ENCODE measurements at places on chromosomes 16 and 17.

DNA sequence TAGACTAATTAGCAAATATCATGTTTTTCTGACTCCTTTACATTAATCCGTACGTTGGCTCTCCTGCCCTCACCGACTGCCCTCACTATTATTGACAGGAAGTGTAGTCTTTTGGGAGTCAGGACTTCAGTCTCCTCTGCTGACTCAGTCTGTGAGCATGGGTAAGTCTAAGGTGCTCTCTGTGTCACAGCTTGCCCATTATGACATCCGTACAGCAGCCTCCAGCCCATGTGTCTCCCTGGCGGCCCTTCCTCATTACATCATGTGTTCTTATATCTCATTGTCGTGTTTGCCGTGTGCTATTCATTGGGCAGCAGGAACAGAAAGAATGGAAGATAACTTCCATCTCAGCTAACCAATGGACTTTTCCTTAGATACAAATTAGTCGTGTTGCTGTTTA lies 77.5 kb downstream of the MRTFB start:
- no peak for DNase-seq

- no peak for DNase-seq
Measured at GRCh38 chr16:85637808-85638647, 24.9 kb downstream of the GSE1 start.

DNA sequence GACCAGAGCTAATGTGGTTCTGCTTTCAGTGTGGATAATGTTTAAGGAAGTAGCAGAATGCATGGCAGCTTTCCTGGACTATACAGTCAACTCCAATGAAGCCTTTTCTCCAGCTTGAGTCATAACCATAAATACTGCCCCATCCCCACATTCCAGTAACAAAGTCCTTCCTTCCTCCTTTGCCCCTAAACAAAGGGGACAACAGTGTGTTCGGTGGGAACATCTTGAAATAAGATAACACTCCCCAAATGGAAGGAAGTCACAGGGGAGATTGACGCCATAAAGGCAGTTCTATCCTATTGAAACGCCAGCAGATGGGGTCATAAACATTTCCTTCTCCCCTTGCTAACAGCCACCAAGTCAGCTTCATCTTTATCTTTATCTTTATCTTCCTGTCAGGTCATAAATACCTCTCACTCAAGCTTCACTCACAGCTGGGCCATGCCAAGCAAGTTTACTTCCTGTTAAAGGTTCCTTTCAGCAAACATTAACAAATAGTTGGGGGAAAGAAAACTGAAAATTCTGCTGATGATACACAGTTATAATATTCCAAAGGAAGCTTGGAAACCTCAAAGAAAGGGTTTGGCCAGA lies 136.7 kb downstream of the SNX11 start:
- no peak for DNase-seq

DNA sequence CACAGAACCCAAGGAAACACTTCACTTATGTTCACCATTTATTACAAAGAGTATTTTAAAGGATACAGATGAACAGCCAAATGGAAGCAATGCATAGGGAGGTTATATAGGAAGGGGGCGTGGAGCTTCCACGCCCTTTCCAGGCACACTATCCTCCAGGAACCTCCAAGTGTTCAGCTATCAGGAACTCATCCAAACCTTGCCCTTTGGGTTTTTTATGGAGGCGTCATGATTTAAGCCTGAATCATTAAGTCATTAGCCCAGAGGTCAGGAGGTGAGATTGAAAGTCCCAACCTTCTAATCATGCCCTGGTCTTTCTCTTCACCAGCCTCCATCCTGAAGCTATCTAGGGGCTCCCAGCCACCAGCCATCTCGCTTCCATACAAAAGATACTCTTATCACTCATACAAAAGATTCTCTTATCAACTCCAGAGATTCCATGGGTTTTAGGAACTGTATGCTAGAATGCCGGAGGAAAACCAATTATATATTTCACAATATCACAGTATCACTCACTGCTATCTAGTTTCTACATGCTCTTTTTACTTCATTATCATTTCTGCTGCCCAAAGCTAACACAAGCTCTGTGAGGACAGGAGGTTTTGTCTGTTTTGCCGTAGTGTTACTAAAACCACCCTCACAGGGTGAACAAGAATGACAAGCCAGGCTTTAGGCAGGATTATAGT lies 213.4 kb downstream of the SLC39A11 start:
- no peak for DNase-seq

DNA sequence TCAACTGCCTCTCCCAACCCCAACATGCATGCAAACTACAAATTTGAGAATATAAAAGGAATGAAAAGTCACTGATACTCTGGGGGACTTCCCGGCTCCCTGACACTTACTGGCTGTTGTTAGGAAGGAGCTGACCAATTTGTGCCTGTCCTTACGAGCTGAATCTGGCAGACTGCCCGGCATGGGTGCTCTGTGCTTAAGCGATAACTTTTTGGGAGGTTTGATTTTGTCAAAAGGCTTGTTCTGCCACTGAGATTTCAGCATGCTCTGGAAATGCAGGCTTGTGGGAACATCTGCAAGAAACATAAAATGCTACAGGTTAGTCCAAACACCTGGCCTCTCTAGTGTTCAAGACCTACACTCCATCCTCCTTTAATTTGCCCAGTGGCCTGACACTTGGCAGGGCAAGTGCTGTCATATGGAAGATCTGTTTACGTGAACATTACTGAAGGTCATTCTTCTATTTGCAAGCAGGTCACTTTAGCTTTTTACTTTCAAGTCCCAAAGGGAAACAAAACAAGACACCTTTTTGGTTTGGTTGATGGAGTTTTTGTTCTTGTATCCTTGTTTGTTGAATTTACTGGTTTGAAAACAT lies 40.6 kb downstream of the STH start:
- no peak for DNase-seq

DNA sequence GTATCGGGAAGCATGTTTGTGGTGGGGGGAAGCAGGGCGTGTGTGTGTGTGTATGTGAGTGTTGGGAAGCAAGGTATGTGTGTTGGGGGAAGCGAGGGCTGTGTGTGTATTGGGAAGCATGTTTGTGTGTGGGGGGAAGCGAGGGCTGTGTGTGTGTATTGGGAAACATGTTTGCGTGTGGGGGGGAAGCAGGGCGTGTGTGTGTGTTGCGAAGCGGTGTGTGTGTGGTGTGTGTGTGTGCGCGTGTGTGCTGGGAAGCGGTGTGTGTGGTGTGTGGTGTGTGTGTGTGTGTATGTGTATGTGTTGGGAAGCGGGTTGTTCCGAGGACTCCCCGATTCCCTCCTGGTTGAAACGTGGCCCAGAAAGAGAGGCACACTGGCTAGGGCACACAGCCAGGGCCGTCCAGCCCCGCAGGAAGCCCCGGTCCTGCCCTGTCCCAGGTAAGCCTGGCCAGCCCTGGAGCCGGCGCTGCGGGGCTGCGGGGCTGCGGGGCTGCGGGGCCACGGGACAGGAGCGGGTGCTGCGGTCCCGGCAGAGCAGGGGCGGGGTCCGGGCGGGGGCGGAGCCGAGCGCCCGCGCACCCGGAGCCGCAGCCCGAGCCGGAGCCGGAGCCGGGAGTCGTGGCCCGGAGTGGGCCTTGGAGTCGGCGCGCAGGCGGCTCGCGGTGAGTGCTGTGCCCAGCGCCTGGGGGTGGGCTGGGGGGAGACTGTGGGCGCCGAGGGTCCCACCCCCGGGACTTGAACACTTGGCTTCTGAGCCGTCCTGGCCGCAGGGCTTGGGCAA lies at the start of gene NOD2:
Gene NOD2 (plus strand): TSS at position 608 of the 783 bp plus-strand sequence. CDS start 5,890 bp downstream, outside the sequence.
- no peak for DNase-seq

GRCh38 chr16:87126403-87127025 lies 190.7 kb downstream of the C16orf95 start:
- DNase-seq, result no peak

GRCh38 chr17:58513267-58513964 lies 1.0 kb downstream of the MTMR4 start:
- DNase-seq, result no peak

DNA sequence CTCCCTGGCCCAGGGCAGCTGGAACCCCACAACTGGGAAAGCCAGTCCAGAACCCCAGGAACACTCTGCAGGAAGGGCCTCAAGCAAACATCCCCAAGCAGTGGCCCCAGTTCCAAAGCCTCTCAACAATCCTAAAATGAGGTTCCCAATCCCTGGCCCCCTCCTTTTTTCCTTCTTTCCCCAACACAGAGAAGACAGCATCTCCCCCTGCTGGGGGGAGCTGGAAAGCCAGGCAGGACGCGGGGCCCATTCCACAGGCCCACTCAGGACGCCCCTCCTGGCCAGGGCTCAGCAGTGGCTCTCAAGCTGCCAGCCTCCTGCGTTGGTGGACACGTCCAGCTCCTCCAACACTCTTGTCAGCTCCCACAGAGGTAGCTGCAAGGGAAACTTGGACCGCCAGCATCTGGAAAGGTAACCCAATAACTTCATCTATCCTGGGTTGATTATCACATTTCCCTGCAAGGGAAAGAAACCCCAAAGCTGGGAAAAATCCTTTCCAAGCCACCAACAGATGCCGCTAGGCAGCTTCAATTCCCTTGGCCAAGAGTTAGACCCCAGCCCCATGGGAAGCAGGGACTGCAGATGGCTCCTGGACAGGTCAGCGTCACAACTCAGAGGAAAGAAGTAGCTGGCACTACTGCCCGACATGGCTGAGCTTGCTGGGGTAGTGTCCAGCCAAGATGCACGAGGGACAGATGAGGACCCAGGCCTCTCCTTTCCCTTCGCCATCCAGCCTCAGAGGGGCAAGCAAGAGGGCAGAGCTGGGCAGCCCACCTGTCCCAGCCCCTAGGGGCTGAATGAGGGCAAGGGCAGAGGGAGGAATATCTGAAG lies 7.6 kb downstream of the HDAC5 start:
- no peak for DNase-seq

DNA sequence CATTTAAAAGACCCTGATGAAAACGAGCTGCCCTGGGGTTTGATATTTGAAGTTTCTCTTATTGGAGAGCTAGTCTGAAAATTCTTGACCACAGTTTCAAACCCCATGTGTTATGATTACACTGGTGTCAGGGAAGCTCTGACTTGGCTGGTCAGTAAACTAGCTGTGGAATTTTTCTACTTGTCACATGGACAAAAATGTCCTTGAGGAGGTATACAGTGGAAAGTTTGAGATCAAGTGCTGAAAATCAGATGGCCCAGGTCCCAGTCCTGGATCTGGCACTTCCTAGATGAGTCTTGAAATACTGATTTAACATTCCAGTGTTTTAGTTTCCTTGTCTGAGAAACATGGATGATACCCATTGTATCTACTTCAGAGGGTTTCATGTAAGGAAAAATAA lies 30.7 kb upstream of the SOX9 start:
- DNase-seq, result no peak

- no peak for DNase-seq
Measured at GRCh38 chr17:66676421-66676820, 158.5 kb upstream of the CACNG5 start.

DNA sequence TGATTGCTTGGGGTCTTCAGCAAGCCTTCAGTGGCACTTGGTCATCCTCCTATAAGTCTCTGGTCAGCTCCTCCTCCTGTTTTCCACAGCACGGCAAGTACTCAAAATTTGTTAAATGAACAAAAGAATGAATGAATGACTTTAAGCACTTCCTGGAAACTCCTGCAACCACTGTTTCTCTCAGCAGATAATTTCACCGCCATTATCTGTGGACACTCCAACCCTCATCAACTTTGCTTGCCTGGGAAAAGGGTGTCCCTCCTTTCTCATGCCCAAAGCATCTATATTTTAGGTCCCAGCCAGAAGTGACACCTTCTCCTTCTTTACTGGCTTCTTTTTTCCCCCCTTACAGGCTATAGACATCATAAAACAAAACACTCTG lies 4.4 kb downstream of the PROCA1 start:
- DNase-seq, result no peak

GRCh38 chr17:42547698-42548069 lies 5.0 kb upstream of the HSD17B1 start:
- no peak for DNase-seq

- no peak for DNase-seq
Measured at GRCh38 chr17:76567634-76568432, 17.8 kb downstream of the ST6GALNAC2 start.

GRCh38 chr17:77802333-77802615 lies 156.2 kb upstream of the TNRC6C start:
- DNase-seq, result no peak

DNA sequence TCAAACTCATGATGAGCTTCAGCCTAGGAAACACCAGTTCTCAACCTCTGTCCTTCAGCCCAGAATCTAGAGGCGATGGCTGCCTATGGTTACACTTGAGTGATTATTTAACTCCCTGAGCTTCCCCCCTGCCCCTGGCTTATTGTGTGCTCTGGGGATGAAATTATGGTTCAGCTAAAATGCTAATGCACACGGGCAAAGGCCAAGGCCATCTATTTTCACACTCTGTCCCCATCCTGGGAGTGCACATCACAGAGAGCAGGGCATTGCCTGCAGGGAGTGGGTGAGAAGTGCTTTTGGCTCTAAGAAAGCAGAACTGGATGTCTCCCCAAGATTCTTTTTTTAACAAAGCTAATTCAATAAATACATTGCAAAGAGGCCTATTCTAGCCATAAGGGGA lies 21.6 kb upstream of the CACNG5 start:
- no peak for DNase-seq

- no peak for DNase-seq
Measured at GRCh38 chr16:78577630-78578029, 478.2 kb downstream of the WWOX start.

- no peak for DNase-seq
Measured at GRCh38 chr17:42236760-42237159, 39.4 kb downstream of the STAT5B start.

GRCh38 chr16:48452991-48453760 lies 68.0 kb upstream of the SIAH1 start:
- no peak for DNase-seq

DNA sequence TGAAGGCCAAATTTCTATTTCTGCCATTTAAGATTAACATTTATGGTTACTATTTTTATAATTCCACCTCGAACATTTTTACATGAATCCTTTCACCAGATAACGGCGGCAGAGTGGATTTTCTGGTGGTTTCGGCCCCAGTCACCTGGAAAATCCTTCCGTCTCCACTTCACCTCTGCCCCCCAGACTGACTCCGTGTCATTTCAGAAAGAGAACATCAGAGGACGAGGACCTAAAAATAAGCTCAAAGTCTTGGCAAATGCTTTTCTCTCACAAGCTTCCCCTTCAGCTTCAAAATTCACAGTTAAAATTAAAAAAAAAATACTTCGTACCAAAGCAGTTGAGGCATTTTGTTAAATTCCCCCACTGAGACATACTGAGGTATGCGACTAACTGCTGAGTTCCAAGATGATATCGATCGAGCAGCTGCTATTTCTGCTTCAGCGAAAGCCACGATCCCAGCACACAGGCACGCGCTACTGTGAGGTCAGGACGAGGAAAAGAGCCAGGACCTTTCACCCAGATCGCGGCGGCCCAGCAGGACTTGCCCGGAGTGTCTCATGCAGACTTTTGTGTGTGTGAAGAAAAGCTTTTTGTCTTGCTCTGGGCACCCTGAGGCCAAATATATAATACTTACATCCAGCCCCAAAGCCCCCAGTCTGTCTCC lies 36.8 kb downstream of the ASPA start:
- no peak for DNase-seq

Measured in esophagus squamous epithelium (tissue), 5 donors.